Activated CD4-positive, alpha-beta T cell treated with anti-CD3 and anti-CD28 coated beads for 36 hours (primary cell): ENCODE measurements at places on chromosomes 7 and 10. TPM values are rescaled to one million over a fixed set of nuclear protein-coding genes. Genes with fewer than 3 reads are reported as not detected.
A peak's percentile ranks its signal among the peaks of the same experiment; 100 is the strongest.

Gene HMX3
- not detected for total RNA-seq

Gene NEUROG3
- total RNA-seq, result 0.18 TPM

- DNase-seq, result peak; percentile 36
- no peak overlapping the region for H3K4me3 ChIP-seq
- peaks cover 24% of the 10 kb centered on the region for H3K4me1 ChIP-seq
- no peaks in the 10 kb centered on the region for H3K27me3 ChIP-seq
- peaks cover 49% of the 10 kb centered on the region for H3K36me3 ChIP-seq
- H3K27ac ChIP-seq, result peak overlapping the region; percentile 77
Observed at GRCh38 chr10:91944880-91945630, 21.5 kb downstream of the BTAF1 start.

Gene ADD3
- total RNA-seq, result 101 TPM

Gene EIF3B
- total RNA-seq, result 185 TPM

Gene NPTX2
- total RNA-seq, result not detected

GRCh38 chr7:38198366-38198765 is 20.3 kb downstream of the STARD3NL start:
- DNase-seq, result no peak
- H3K36me3 ChIP-seq, result peaks cover 9% of the 10 kb centered on the region
- peaks cover 10% of the 10 kb centered on the region for H3K4me1 ChIP-seq
- no peaks in the 10 kb centered on the region for H3K27me3 ChIP-seq
- no peak overlapping the region for H3K4me3 ChIP-seq

DNA sequence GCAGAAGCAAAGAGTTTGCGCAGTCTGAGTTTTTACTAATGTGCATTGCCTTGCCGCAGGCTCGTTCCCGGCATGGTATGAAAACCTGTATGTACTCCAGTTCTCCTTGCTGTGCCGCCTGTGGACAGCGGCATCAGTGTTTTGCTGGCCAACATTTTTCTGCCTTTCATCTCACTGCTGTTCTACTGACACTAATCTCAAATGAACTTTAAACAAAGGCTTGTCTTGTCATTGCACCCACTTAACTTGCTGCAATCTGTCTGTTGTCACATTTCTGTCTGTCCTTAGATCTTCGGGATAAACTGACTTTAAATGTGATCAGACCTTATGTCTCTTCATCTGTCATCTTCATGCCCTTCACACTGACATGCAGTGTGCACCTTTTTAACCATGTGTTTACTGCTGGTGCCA is 71.7 kb upstream of the ZNRF2 start:
- peaks cover 2% of the 10 kb centered on the region for H3K27me3 ChIP-seq
- H3K4me1 ChIP-seq, result no peaks in the 10 kb centered on the region
- no peak for DNase-seq
- H3K4me3 ChIP-seq, result no peak overlapping the region
- no peaks in the 10 kb centered on the region for H3K36me3 ChIP-seq

Gene PDGFA
- total RNA-seq, result 5.3 TPM

DNA sequence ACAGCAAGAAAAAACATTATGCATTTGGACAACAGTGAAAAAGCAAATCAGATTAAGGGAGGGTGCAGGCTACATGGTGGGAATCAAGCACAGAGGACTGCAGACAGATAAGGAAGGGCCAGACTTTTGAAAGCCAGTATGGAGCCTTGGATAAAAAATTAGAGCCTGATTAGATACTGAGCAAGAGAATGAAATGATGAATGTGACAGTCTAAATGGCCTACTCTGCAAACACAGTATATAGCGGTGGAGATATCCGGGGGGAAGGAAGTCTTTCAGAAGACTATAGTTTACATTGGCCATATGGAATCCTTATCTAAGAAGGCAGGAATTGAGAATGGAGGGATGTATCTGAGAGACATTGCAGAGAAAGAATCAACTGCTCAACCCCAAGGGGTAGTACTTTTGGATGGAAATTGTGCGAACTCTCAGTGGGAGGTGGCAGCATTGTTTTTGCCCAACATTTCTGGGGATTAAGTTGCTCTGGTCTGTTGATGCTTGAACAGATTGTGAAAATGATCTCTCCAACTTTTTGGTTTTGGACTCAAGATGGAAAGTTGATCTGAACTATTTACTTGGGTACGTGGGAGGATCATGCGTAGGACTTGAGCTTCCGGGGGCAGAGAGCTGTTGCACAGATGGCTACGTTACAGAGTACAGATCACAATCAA is 39.4 kb upstream of the CHCHD3 start:
- no peak for DNase-seq
- peaks cover 2% of the 10 kb centered on the region for H3K27me3 ChIP-seq
- no peaks in the 10 kb centered on the region for H3K36me3 ChIP-seq
- no peak overlapping the region for H3K27ac ChIP-seq
- H3K4me1 ChIP-seq, result no peaks in the 10 kb centered on the region

GRCh38 chr10:123417414-123417813 is 248.7 kb upstream of the GPR26 start:
- H3K27me3 ChIP-seq, result peaks cover 6% of the 10 kb centered on the region
- no peak overlapping the region for H3K4me3 ChIP-seq
- no peak overlapping the region for H3K27ac ChIP-seq
- no peak for DNase-seq

GRCh38 chr10:114507449-114507848 is 103.1 kb upstream of the AFAP1L2 start:
- no peak for DNase-seq
- peaks cover 85% of the 10 kb centered on the region for H3K4me1 ChIP-seq
- H3K4me3 ChIP-seq, result no peak overlapping the region
- H3K36me3 ChIP-seq, result peaks cover 36% of the 10 kb centered on the region
- peak overlapping the region; percentile 84 for H3K27ac ChIP-seq
- no peaks in the 10 kb centered on the region for H3K27me3 ChIP-seq

Gene MGMT
- 18.0 TPM for total RNA-seq

DNA sequence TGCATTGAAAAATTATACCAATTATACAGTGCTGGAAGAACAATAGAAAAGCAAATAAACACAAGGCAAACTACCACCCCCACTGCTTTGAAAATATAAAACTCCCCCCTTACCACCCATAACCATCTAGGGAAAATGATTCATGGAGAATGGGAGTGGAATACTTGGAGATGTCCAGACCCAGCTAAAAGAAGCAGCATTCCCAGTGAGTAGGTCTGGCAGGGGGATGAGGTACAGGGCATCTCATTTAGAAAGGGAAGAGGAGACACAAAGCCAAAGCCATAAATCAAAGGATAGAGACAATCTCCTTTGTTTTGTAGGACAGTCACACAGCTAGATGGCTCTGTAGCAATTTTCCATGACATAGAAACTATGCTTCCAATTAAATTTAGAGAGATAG is 36.0 kb upstream of the DGKI start:
- H3K27me3 ChIP-seq, result no peaks in the 10 kb centered on the region
- peak overlapping the region; percentile 24 for H3K27ac ChIP-seq
- no peak overlapping the region for H3K4me3 ChIP-seq
- H3K36me3 ChIP-seq, result peaks cover 54% of the 10 kb centered on the region
- no peak for DNase-seq

DNA sequence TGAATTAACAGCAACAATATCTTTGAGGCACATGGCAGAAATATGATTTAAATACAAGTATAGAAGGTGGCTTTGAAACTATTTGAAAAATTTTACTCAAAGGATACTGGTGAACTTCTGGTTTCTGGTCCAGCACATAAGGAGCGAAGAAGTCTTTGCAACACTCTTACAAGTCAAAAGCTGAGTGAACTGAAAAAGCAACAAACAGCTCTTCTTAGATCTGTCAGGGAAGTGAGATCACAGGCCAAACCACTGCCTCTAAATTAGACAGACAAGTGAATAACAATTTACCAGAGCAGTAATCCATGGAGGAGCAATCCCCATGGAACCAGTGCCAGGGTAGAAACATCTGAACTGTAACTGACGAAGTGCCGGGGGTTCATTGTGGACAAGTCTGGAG is 9.6 kb upstream of the VWC2 start:
- no peaks in the 10 kb centered on the region for H3K4me1 ChIP-seq
- DNase-seq, result no peak
- no peak overlapping the region for H3K4me3 ChIP-seq
- H3K27me3 ChIP-seq, result peaks cover 2% of the 10 kb centered on the region
- no peaks in the 10 kb centered on the region for H3K36me3 ChIP-seq

Gene SPRN
- not detected for total RNA-seq

DNA sequence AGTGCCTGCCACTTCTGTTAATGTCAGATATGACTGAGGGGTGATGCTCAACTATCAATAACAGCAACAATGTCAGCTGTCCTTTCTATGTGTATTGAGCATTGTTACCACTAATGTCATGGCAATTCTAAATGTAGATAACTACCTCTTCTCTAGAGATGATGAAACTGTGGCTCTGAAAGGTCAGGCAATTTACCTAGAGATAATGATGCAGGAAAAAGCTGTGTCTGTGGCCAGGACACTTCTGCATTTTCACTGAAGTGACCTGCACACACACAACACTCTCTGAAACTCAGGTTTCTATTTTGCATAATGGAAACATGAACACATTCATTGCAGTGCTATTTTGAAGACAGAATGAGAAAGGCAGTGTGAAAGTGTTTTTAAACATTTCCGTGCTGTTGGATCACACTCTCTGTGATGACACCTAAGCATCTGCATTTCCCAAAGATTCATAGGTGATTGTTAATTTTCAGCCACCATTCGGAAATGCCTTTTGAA is 148.2 kb downstream of the KCND2 start:
- DNase-seq, result no peak
- no peaks in the 10 kb centered on the region for H3K27me3 ChIP-seq
- H3K36me3 ChIP-seq, result no peaks in the 10 kb centered on the region
- H3K4me3 ChIP-seq, result no peak overlapping the region
- no peak overlapping the region for H3K27ac ChIP-seq

DNA sequence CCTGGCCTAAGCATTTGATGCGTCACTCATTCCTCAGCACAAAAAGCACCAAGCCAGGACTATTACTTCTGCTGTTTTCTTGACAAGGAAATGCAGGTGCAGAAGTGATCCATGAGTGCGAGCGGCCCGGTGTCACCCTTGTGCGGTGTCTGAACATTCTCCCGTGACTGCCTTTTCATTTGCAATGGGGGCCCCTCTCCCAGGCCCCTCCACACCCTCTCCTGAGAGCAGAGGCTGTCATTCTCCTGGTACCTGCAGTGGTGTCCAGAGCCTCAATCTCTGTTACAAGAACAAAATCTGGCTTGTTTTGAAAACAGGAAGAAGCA is 213.1 kb downstream of the DIP2C start:
- no peak for DNase-seq
- no peaks in the 10 kb centered on the region for H3K27me3 ChIP-seq
- peaks cover 5% of the 10 kb centered on the region for H3K4me1 ChIP-seq
- H3K36me3 ChIP-seq, result peaks cover 3% of the 10 kb centered on the region
- H3K4me3 ChIP-seq, result no peak overlapping the region

DNA sequence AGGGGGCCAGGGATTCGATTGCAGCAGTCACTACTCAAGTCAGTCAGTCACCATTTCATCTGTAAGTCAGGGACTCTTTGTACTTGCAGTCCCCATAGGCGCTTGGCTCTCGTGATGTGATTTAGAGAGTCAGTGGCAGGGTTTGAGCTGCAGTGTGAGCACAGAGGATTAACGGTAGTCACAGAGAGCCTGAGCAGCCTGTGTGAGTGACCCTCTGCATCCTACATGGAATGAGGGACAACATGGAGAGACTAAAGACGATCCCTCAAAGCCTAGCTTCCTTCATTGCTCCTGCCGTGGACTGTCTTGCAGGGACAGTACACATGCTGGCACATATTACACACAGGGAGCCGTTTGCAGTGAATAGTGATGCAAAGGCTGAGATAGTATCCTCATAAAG is 56.3 kb downstream of the PRPF18 start:
- no peak overlapping the region for H3K27ac ChIP-seq
- H3K27me3 ChIP-seq, result no peaks in the 10 kb centered on the region
- H3K36me3 ChIP-seq, result peaks cover 63% of the 10 kb centered on the region
- H3K4me1 ChIP-seq, result peaks cover under 1% of the 10 kb centered on the region
- H3K4me3 ChIP-seq, result no peak overlapping the region

DNA sequence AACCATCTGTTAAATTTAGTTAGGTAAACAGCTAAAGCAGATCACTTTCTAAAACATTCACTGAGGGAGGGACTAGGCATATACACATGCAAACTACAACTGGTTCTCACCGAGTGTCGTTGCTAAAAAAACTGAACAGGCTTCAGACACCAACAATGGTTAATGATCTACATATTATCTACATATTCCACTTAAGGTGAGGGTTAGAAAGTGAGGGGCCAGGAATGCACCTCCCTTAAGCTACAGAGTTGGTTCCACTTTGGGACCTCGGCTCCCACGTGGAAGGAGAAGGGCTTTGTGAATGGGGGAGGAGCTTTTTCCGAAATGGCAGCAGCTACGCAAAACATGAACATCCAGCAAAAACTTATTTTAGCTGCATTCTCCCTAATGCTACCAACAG is 5.8 kb downstream of the CTBP2 start:
- peaks cover 3% of the 10 kb centered on the region for H3K4me1 ChIP-seq
- H3K4me3 ChIP-seq, result no peak overlapping the region
- no peak overlapping the region for H3K27ac ChIP-seq
- DNase-seq, result no peak

Gene PPP1R17
- not detected for total RNA-seq

DNA sequence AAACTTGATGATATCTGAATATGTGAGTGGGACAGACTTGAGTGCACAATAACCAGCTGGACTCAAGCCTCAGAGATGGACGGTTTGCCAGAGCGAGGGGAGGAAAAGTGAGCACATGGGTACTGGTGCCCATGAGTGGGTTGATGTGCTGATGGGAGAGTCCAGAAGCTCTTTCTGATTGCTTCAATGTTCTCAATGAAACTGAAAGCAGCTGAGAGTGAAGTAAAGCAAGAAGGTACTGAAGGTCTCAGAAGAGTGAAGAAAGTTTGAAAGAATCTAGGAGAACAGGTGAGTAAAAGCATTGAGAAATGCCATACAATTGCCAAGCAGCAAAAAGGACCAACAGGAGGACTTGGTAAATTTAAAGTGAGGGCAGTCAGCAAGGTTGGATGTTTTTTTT is 28.6 kb downstream of the CTTNBP2 start:
- H3K4me1 ChIP-seq, result no peaks in the 10 kb centered on the region
- no peak overlapping the region for H3K4me3 ChIP-seq
- H3K36me3 ChIP-seq, result no peaks in the 10 kb centered on the region
- peaks cover 2% of the 10 kb centered on the region for H3K27me3 ChIP-seq

GRCh38 chr7:121730869-121731268 is 142.1 kb upstream of the PTPRZ1 start:
- peaks cover 2% of the 10 kb centered on the region for H3K36me3 ChIP-seq
- no peak overlapping the region for H3K4me3 ChIP-seq
- no peak overlapping the region for H3K27ac ChIP-seq
- no peak for DNase-seq

GRCh38 chr7:6166443-6166891 is 106.0 kb downstream of the CYTH3 start:
- no peak overlapping the region for H3K27ac ChIP-seq
- peaks cover 2% of the 10 kb centered on the region for H3K4me1 ChIP-seq
- DNase-seq, result no peak
- H3K4me3 ChIP-seq, result no peak overlapping the region
- H3K36me3 ChIP-seq, result no peaks in the 10 kb centered on the region
- no peaks in the 10 kb centered on the region for H3K27me3 ChIP-seq

DNA sequence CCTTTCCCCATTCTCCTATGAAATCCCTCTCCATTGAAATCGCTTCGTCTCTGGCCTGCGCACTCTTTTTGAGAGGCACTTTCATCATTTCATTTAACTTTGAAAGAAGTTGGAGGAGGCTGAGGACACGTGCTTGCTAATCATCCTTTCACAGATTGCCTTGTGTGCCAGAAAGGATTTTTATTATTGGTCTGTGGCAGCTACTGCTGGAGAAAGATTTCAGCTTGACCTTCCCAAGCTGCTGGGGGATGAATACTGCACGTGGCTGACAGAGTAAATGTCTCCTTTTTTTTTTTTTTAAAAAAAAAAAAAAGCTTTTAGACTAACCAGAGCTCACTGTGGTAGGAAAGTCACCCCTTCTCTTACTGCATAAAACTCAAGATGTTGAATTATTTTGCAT is 44.2 kb upstream of the KCNIP2 start:
- peaks cover 4% of the 10 kb centered on the region for H3K4me1 ChIP-seq
- H3K4me3 ChIP-seq, result no peak overlapping the region
- H3K27ac ChIP-seq, result no peak overlapping the region
- H3K36me3 ChIP-seq, result peaks cover 13% of the 10 kb centered on the region
